A549 treated with Mapracorat at 1 μM for 4 hours (cell line): ENCODE measurements at places on chromosomes 7 and 10. TPM values are rescaled to one million over a fixed set of nuclear protein-coding genes. Genes with fewer than 3 reads are reported as not detected.

Gene RSPH10B
- total RNA-seq = 0.08 to 0.11 TPM (median 0.09 TPM) in 4 of 5 replicates, not detected in the other

Gene KLHDC10
- total RNA-seq = 9.9 to 15.7 TPM (median 13.6 TPM) in 5 replicates

Gene EVX1
- total RNA-seq = 0.07 to 0.21 TPM (median 0.14 TPM) in 5 replicates

Gene PILRA
- 4.1 to 6.3 TPM (median 4.4 TPM) in 5 replicates for total RNA-seq

Gene CUBN
- total RNA-seq = 0.03 to 0.15 TPM (median 0.08 TPM) in 5 replicates

Gene FOXP2
- not detected in 5 replicates for total RNA-seq

Gene CALN1
- total RNA-seq = not detected in 5 replicates

Gene OR2A42
- total RNA-seq = not detected in 5 replicates
